ENCODE measurements at places on chromosomes 2 and 18.

GRCh38 chr18:67977067-67977616, 460.6 kb upstream of the DSEL start:
- no peaks in the 10 kb centered on the region for H3K4me1 ChIP-seq
- no peak for DNase-seq
- no peak overlapping the region for H3K27ac ChIP-seq

DNA sequence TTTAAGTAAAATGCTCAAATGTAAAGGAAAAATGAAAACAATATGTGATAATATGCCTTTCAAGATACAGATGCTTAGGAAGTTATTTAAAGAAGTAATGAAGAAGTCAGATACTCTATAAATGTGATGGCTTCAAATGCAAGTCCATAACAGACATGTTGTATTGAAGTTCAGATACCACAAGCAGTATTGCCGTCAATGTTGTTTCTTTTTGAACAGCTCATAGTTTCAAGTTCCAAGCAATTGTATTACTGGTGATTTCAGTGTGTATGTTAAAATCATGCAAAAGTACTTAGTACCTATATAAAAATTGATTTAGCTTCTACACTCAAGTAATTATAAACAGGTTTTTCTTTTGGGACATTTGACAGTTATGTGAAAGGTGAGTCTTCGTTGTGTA, 24.9 kb downstream of the KCMF1 start:
- no peaks in the 10 kb centered on the region for H3K27me3 ChIP-seq
- no peak for DNase-seq
- no peak overlapping the region for H3K27ac ChIP-seq
- peaks cover 13% of the 10 kb centered on the region for H3K4me1 ChIP-seq
- H3K36me3 ChIP-seq = no peaks in the 10 kb centered on the region

- no peak overlapping the region for H3K27ac ChIP-seq
- H3K4me3 ChIP-seq = no peak overlapping the region
- no peaks in the 10 kb centered on the region for H3K36me3 ChIP-seq
- H3K4me1 ChIP-seq = peaks cover 13% of the 10 kb centered on the region
- DNase-seq = no peak
- no peaks in the 10 kb centered on the region for H3K27me3 ChIP-seq
These were observed 11.5 kb downstream of the ATF2 start for GRCh38 chr2:175156534-175156933.

GRCh38 chr2:216202626-216203250, 93.6 kb downstream of the XRCC5 start:
- H3K4me1 ChIP-seq = no peaks in the 10 kb centered on the region
- no peak for DNase-seq
- no peak overlapping the region for H3K27ac ChIP-seq
- no peak overlapping the region for H3K4me3 ChIP-seq
- peaks cover 73% of the 10 kb centered on the region for H3K36me3 ChIP-seq

DNA sequence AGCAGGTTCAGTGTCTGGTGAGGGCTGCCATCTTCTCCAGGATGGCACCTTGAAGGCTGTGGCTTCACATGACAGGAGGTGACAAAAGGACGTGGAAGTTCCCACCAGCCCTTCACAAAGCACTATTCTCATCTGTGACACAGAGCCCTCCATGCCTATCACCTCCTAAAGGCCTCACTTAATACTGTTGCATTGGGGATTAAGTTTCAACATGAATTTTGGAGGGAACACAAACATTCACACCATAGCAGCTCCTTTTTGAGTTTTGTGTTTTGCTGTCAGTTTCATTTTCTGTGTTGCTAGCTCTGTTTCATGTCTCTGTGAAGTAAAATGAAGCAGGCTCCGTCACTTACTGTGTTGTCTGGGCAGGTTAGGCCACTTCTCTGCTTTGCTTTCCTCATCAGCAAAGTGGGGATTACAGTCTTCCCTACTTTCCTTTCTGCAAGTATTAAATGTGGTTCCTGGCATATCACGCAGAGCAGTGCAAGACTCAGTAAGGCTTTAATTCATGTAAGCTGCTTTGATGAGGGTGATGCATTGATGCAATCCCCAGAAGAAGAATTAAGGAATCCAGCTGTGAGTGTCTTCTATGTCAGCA, 31.6 kb downstream of the LIMS1 start:
- no peaks in the 10 kb centered on the region for H3K27me3 ChIP-seq
- no peaks in the 10 kb centered on the region for H3K36me3 ChIP-seq
- no peak for DNase-seq

DNA sequence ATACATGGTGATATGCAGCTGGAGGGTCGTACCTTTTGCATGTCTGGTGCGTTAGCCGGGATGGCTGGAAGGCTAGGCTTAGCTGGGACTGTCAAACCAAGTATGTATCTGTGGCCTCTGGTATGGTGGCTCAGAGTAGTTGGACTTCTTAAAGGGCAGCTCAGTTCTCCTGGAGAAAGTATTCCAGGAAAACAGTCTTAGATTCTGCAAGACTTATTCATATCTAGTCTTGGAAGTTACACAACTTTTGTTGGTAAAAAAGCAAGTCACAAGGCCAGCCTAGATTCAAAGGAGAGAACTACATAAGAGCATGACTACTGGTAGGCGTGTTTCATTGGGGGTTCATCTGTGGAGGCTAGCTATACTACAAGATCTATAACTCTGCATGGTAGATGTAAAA, 45.5 kb downstream of the EML4 start:
- no peak for DNase-seq
- no peak overlapping the region for H3K4me3 ChIP-seq
- no peaks in the 10 kb centered on the region for H3K36me3 ChIP-seq
- no peak overlapping the region for H3K27ac ChIP-seq

DNA sequence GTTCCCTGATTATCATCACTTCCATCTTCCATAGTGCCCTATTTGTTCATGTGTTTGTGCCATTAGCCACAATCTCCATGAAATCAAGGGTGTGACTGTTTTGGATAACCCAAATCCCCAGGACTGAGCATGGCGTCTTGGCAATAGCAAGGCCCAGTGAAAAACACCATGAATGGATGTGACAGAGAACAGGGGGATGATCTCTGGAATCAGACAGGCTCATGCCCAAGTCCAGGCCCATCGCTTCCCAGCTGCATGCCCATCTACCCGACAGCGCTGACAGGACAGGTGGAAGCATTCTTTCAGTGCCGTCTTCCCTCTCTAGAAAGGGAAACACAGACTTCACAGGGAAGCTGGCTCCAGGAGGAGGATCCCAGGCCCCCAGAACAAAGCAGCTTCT, 50.0 kb downstream of the HDLBP start:
- no peak overlapping the region for H3K27ac ChIP-seq
- DNase-seq = no peak
- no peaks in the 10 kb centered on the region for H3K27me3 ChIP-seq
- peaks cover 57% of the 10 kb centered on the region for H3K36me3 ChIP-seq
- H3K4me3 ChIP-seq = no peak overlapping the region

DNA sequence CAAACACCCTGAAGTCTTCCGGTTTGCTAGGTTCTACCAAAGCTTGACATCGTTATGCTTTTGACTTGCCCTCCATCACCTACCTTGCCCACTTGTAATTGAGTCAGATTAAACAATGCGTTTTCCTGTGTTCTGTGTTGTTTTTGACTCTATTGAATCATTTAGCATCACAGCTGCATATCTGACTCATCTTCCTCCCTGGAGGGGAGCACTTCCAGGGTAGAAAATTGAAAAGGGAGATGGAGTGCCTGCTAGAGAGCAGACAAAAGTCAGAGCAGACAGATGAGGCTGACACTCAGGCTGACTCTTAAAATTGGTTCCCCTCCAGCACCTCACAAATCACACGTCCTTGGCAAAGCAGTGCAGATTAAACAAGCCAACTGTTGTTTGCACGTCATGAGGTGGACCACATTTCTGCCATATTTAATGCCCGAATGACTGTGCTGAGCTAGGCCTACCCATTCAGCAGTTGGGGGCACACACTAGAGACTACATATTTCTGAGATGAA, 2.2 kb downstream of the MPP4 start:
- H3K27me3 ChIP-seq = no peaks in the 10 kb centered on the region
- H3K36me3 ChIP-seq = peaks cover 2% of the 10 kb centered on the region
- DNase-seq = no peak
- no peak overlapping the region for H3K4me3 ChIP-seq

DNA sequence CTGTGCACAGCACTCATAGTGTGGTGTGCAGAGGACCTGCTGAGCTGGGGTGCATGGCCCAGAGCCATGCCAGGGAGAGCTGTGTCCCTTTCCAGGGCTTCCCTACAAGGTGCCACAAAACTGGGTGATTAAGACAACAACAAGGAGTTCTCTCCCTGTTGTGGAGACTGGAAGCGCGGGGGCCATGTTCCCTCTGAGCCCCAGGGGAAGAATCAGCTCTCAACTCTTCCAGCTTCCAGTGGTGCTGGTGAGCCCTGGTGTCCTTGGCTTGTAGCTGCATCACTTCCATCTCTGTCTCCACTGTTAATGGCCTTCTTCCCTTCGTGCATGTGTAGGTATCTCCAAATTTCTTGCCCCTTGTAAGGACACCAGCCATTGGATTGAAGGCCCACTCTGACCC, 73.3 kb downstream of the CABLES1 start:
- H3K27ac ChIP-seq = no peak overlapping the region
- H3K4me3 ChIP-seq = no peak overlapping the region

GRCh38 chr18:69908838-69909237, 38.8 kb downstream of the CD226 start:
- DNase-seq = no peak
- no peak overlapping the region for H3K27ac ChIP-seq
- no peak overlapping the region for H3K4me3 ChIP-seq
- no peaks in the 10 kb centered on the region for H3K36me3 ChIP-seq
- no peaks in the 10 kb centered on the region for H3K27me3 ChIP-seq

DNA sequence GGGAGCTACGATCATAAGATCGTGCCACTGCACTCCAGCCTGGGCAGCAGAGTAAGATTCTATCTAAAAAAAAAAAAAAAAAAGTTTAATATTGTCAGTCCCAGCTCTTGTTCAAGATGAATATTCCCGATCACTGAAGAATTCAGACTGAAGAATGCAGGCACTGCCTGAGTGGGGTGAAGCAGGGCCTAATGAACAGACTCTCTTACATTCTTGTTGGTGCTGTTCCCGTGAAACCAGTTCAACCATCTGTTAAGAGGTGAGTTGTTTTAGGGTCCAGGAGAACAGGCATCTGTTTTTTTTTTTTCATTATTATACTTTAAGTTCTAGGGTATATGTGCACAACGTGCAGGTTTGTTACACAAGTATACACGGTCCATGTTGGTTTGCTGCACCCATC, 17.1 kb upstream of the CAB39 start:
- no peak for DNase-seq
- peaks cover 10% of the 10 kb centered on the region for H3K4me1 ChIP-seq
- H3K36me3 ChIP-seq = no peaks in the 10 kb centered on the region
- no peaks in the 10 kb centered on the region for H3K27me3 ChIP-seq
- no peak overlapping the region for H3K4me3 ChIP-seq
- H3K27ac ChIP-seq = no peak overlapping the region

- no peak for DNase-seq
- H3K27ac ChIP-seq = no peak overlapping the region
- no peaks in the 10 kb centered on the region for H3K4me1 ChIP-seq
- no peaks in the 10 kb centered on the region for H3K36me3 ChIP-seq
These were observed 229.5 kb upstream of the COPS8 start for GRCh38 chr2:236855866-236856847.

DNA sequence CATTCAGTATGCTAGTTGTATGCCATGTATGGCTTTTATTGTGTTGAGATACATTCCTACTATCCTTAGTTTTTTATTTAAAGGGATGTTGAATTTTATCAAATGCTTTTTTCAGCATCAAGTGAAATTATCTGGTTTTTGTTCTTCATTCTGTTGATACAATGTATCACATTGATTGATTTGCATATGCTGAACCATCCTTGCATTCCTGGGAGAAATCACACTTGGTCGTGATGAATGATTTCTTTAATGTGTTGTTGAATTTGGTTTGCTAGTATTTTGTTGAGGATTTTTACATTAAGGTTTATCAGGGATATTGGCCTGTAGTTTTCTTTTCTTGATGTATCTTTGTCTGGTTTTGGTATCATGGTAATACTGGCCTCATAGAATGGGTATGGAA, 49.7 kb downstream of the CD28 start:
- no peaks in the 10 kb centered on the region for H3K27me3 ChIP-seq
- H3K4me3 ChIP-seq = no peak overlapping the region
- H3K4me1 ChIP-seq = no peaks in the 10 kb centered on the region
- no peak for DNase-seq
- no peaks in the 10 kb centered on the region for H3K36me3 ChIP-seq

- no peaks in the 10 kb centered on the region for H3K4me1 ChIP-seq
- no peak overlapping the region for H3K4me3 ChIP-seq
- peaks cover 7% of the 10 kb centered on the region for H3K27me3 ChIP-seq
- no peak overlapping the region for H3K27ac ChIP-seq
These were observed 24.5 kb downstream of the AQP4 start for GRCh38 chr18:26840965-26841364.

DNA sequence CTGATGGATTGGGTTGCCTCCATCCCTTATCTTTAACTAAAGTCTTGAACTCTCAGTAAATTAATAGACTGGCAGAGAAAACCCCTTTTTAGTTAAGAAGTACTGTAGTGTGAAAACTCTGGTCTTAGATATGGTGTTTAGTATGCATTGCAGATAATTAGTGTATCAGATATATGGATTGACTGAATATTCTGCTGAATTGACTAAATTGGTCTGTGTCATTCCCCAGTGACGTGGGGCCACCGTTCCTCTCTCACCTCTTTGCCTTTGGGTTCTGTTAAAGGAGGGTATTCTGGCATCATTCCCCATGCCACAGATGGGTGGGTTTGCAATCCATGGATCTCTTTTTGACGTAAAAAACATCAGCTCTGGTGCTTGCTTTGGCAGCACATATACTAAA, 67.1 kb upstream of the XPO1 start:
- no peaks in the 10 kb centered on the region for H3K36me3 ChIP-seq
- no peaks in the 10 kb centered on the region for H3K27me3 ChIP-seq
- H3K4me1 ChIP-seq = no peaks in the 10 kb centered on the region
- H3K27ac ChIP-seq = no peak overlapping the region
- DNase-seq = no peak

GRCh38 chr2:226888378-226888965, 52.6 kb downstream of the RHBDD1 start:
- H3K4me1 ChIP-seq = 0 out of 2 replicates have a peak, but pooled peaks cover 3% of the 10 kb centered on the region
- no peak overlapping the region for H3K4me3 ChIP-seq
- no peaks in the 10 kb centered on the region for H3K36me3 ChIP-seq
- no peak overlapping the region for H3K27ac ChIP-seq

DNA sequence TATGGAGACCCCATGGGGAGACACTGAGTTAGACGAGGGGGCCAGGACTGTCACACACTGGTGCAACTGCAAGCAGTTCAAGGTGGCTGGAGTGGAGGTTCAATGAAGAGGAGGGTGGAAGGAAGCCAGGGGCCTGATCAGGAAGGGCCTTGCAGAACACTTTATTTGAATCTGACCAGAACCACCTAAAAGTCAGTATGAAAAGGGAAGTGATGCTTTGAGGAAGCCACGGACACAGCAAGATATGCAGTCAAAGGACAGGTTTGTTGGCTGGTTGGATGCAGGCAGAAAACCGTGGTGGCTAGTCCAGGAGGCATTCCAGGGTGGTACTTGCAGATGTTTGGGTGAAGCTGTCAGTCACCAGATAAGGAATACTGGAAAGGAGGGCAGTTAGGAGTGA, 3.5 kb upstream of the FAM124B start:
- no peak overlapping the region for H3K27ac ChIP-seq
- no peaks in the 10 kb centered on the region for H3K36me3 ChIP-seq
